ENCODE measurements at places on chromosomes 16 and 17. TPM values are rescaled to one million over a fixed set of nuclear protein-coding genes. Genes with fewer than 3 reads are reported as not detected.

The ZNF423 gene
- total RNA-seq: 0.20 TPM

The PFAS gene
- total RNA-seq: 22.9 TPM

The LLGL1 gene
- 24.3 TPM for total RNA-seq

The TAF1C gene
- 15.1 TPM for total RNA-seq

The UMOD gene
- total RNA-seq: not detected

The APOH gene
- total RNA-seq: not detected

The NEUROD2 gene
- not detected for total RNA-seq

The DLX3 gene
- total RNA-seq: 0.15 TPM

The HSF5 gene
- not detected for total RNA-seq

GRCh38 chr17:75460295-75460694 is 3.9 kb downstream of the TMEM94 start:
- no peak for DNase-seq

GRCh38 chr17:62724398-62725146 is 83.5 kb downstream of the MARCHF10 start:
- DNase-seq: peak; percentile 50

GRCh38 chr16:84042879-84043485 is 387 bp upstream of the SLC38A8 start:
- no peak for DNase-seq

DNA sequence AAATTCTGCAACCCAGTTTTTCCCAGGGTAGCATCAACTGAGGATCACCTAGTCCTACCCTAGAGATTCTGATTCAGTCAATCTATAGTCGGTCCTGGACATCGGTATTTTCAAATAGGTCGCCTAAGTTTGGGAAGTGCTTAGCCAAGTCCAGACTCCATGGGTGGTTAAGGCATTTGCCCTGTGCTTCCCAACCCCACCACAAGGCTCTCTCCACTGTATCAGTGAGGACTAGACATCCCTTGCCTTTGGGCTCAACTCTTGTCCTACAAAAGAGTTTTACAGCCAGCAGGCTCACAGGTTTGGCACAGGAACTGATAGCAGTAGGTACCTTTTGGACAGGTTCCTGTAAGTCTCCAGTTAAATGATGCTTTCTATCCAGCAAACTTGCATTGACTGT is 13.8 kb downstream of the HYDIN start:
- DNase-seq: no peak

GRCh38 chr16:78669994-78670393 is 570.5 kb downstream of the WWOX start:
- DNase-seq: no peak

- no peak for DNase-seq
These were observed 9.1 kb upstream of the PECAM1 start for GRCh38 chr17:64399767-64400156.

- peak; percentile 13 for DNase-seq
These were observed 31.0 kb upstream of the TRAP1 start for GRCh38 chr16:3748307-3748706.

- no peak for DNase-seq
These were observed 12.5 kb downstream of the ERN2 start for GRCh38 chr16:23700509-23700908.

DNA sequence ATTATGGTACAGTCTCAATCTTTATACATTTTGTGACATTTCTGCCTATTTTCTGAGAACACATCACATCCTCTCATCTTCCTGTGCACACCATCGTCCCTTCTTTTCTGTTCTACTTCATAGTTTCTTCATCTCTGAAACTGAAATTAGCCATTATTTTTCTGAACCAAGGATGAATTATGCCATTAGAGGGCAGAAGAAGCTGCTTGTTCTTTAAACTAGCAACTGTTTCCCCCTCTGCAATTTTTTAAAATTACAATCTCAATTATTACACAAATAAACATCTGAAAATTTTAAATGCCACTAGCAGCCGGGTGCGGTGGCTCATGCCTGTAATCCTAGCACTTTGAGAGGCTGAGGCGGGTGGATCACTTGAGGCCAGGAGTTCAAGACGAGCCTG is 41.3 kb downstream of the RBBP6 start:
- peak; percentile 37 for DNase-seq

GRCh38 chr16:12462426-12463280 is 341.0 kb downstream of the CPPED1 start:
- DNase-seq: no peak

- DNase-seq: no peak
These were observed 42.9 kb upstream of the KSR1 start for GRCh38 chr17:27413315-27413714.

DNA sequence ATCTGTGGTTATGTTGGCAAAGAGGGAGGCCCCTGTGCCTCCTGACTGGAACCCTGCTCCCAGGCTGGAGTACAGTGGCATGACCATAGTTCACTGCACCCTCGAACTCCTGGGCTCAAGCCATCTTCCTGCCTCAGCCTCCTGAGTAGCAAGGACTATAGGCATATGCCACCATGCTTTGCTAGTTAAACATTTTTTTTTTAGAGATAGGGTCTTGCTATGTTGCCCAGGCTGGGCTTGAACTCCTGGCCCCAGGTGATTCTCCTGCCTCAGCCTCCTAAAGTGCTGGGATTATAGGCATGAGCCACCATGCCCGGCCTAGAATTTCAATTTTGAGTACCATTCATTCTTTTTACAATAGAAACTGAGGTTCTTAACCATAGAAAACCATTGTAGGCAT is 21.2 kb upstream of the ITGB3 start:
- no peak for DNase-seq

DNA sequence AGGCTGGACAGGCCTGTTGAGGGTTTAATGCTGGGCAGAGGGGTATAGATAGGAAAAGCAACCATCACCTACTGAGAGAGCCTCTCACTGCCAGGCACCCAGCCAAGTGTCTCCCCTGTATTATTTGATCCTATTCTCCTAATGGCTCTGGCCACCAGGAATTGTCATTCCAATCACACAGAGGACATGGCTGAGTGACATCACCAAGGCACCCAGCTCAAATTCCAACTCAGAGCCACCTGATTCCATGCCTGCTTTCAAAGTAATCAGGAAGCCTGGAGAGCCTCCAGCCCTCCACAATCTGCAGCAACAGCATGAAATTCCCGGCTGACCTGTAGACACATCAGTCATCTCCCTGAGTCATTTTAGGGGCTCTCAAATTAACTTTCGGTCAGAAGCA is 368.9 kb upstream of the C16orf82 start:
- DNase-seq: no peak

DNA sequence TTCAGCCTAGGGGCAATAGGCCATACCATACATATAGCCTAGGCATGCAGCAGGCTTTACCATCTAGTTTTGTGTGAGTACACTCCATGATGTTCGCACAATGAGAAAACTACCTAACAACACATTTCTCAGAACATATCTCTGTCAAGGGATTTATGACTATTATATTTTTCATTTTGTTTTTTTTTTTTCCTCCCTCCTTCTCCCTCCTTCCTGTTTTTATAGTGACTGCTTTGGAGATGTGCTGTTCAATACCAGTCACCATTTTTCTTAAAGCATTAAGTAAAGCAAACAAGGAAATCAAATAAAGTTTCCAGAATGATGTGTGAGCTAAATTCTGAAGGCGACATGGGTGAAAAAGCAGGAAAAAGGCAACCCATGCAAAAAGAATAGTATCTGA is 194.6 kb downstream of the STX8 start:
- DNase-seq: no peak

DNA sequence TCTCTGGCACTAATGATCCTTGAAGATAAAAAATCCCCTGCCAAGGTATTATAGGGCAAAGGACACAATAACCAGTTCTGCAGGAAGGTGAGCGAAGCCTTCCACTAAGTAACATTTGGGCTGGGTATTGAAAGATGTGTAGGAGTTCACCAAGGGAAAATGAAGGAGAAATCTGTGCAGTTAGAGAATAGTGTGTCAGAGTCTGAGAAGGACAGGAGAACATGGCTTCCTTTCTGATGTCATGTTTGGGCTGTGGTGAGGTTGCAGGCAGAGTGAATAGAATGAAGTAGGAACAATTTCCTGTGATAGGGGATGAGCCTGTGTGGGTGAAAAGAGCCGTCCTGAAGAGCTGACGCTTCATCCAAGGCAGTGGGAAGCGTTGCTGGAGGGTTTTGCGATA is 24.1 kb upstream of the CIITA start:
- DNase-seq: no peak

DNA sequence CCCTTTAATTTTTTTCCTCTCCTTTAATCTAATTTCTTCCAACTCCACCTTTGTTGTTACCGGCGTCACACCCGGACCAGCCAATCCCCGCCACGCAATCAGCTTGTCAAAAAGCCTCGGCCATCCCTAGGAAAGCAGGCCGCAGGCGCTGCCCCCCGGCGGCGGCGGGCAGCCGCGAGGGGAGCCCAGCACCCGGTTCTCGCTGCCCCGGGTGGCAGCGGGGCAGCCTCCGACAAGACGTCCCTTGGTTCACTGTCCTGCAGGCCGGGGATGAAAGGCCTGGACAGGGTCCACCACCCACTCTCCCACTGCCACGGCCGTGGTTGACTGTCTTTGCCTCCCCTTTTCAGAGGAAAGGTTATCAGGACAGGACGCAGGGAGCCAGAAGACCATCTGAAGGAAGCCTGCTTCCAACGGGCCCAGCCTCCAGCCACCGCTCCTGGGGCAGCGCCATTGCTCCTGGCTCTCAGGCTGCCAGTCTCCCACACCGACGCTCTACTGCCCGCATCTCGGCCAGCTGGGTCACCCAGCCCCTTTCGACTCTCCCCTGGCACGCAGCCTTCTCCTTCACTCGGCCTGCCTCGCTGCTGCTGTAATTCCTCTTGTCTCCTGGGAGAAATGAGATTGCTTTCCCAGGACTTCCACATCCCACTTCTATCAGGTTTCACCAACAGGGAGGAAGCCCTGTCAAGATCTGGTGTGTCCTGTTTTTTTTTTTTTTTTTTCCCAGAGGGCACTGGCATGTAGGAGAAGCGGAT is 2.8 kb upstream of the UBTF start:
- peak; percentile 80 for DNase-seq

GRCh38 chr17:27631411-27631760 is 398 bp downstream of the LGALS9 start:
- no peak for DNase-seq

- no peak for DNase-seq
These were observed 5.5 kb downstream of the TMEM204 start for GRCh38 chr16:1538804-1539520.

- no peak for DNase-seq
These were observed 356.0 kb downstream of the CA10 start for GRCh38 chr17:51802544-51802943.

DNA sequence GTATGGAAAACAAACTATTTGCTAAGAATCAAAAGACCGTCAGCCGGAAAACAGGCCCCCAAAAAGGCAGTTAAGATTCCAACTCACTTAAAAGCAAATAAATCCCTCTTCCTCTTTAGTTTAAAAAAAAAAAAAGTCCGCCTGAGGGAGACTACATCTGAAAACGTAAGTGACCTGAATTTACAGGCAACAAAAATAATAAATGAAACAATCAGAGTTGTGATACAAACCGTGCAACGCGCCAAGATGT is 1.1 kb downstream of the KANSL1 start:
- DNase-seq: no peak

All from M059J (cell line).